Stimulated activated CD4-positive, alpha-beta T cell treated with anti-CD3 and anti-CD28 coated beads, Interleukin-15, amount 100 ng/mL, for 24 hours (primary cell): ENCODE measurements at places on chromosomes 6 and 20.
A peak's percentile ranks its signal among the peaks of the same experiment; 100 is the strongest.

DNA sequence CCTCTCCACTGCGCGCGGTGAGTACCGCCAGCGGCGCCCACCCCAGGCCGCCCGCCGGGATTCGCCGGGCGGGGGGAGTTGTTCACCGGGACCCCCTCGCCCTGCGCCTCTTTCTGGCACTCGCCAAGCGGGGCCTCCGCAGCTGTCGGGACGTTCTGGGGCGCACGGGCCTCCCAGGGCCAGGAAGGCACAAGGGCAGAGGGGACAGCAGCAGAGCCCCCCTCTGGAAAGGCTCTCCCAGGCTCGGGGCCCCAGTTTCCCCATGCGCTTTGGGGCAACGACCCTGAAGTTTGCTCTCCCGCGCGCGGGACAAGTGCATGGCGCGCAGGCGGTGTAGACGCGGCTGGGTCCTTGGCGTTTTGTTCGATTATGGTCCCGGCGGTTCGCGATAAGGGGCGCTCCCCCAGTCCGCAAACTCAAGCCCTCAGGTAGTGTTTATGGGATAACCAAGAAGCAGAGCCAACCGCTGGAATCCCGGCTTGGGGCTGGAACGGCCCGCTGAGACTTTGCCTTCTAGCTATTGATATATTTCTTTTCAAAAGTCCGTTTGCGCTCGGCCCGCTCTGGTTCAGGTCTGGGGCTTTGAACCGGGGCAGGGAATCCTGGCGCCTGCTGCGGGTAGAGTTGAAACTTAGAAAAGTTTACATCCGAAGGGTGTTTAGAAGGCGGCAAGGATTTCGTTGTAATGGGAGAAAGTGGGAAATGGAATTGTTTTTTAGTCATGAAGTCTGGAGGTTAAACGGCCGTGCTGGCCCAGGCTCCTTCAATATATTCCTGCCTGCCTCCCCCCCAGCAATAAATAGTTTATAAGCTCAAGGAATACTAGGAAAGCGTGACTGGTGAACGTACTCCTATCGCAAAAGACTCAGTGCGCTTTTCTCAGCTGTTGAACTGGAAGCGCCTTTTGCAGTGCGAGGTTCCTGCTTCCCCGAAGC is 595 bp downstream of the EYA2 start:
- DNase-seq, result no peak

GRCh38 chr6:105859457-105859856 is 226.7 kb upstream of the PRDM1 start:
- no peak for DNase-seq

DNA sequence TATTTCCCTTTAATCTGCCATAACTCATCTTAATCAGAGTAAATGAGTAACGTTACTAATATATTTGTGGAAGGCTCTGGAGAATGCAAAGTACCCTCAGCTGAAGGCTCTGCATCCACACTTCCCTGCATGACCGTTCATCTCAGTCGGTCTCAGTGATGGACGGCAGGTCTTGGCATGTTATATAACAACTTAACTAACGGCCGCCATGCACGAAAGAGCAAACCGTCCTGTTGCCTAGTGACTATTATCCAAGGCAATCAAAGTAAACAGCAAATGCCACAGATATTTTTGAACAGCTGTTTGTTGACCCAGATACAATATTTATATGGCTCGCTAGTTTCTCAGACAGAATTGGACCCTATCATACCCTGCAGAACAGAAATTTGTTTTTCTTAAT is 194.9 kb upstream of the SMLR1 start:
- DNase-seq, result no peak

GRCh38 chr20:53699906-53700305 is 106.3 kb upstream of the ZNF217 start:
- no peak for DNase-seq

- no peak for DNase-seq
Observed at GRCh38 chr6:37739618-37740017, 41.9 kb upstream of the MDGA1 start.

- DNase-seq, result no peak
Observed at GRCh38 chr6:123091091-123091895, 95.3 kb downstream of the CLVS2 start.

GRCh38 chr6:39387785-39388184 is 65.3 kb upstream of the KCNK16 start:
- DNase-seq, result no peak

- DNase-seq, result no peak
Observed at GRCh38 chr20:3084283-3084985, at the start of gene AVP. TSS of gene AVP (minus strand) at chr20:3084724. CDS start at chr20:3084674, 50 bp downstream.

- DNase-seq, result no peak
Observed at GRCh38 chr6:1312203-1312472, 240 bp downstream of the FOXQ1 start.

DNA sequence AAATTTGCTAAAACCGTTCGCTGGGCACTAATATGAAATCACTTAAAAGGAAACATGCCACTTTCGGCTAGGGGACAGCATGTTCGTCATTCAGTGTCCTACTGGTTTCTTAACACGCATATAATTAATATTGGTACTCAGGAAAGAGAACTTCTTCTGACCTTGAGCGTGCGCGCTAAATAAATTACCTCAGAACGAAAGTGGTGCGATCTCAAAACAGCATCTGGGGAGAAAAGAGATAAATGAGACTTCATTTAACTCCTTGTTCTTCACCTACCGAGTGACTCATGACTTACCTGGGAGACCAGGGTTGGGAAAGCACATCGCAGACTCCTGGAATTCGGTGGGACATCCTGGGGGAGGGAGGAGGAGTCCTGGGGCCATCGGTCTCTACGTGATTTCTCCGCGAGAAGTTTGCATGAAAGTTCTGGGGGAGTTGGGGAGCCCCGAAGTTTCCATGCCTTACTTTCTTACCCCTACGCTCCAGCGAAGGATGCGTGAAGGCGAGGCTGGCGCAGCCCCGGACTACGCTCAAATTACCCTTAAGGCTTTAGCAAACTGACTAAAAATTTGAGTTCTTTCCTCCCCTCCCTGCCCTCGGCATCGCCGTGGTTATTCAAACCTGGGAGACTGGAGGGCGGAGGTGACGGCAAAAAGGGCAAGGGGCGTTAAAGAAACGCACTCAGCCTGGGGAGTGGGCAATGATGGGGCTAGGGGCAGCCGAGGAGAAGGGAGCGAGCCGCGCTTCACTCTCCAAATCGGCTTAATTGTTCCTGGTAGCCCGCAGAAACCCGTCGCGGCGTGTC is 1.1 kb upstream of the BEND6 start:
- DNase-seq, result peak; percentile 18

GRCh38 chr20:61524951-61525666 is 273.0 kb downstream of the CDH4 start:
- no peak for DNase-seq

DNA sequence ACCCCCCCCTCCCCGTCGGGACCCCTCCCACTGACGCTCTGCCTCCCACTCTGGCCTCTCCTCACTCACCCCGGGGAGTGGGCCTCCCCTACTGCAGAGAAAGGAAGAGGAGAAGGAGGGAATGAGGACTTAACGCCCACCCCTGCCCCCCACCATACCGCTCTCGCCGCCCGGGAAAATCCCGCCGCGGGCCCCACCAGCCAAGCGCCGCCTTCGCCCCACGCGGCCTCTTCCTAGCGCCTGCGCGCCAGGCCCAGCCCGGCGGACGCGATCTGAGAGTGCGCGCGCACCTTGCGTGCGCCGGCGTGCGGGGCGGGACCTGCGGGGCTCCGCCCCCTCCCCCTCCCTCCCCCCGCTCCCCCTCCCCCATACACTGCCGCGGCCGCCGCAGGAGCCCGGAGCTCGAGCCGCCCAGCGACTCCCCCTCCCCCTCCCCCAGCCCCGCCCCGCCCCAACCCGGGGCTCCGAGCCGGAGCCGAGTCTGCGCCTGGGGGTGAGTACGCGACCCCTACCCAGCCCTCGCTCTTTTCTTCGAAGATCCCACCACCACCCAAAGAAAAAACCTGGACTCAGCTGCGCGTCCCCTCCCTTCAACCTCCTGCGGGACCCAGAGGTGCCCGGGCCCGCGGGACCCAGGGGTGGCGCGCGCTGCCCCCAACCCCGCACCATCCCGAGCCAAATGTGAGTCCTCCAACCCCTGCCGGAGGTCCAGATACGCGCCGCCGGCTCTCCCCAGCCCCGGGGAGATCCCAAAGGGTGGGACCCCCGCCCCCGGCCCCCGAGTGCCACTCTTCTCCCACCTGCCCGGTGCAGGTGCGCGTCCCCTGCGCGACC is at the start of the genes MRPL14 and TMEM63B:
Gene MRPL14, minus strand, starts transcription at position 267 of the 834 bp plus-strand sequence. CDS start 10,841 bp downstream, outside the sequence.
Gene TMEM63B, plus strand, starts transcription at position 369 of the 834 bp plus-strand sequence. CDS start 7,031 bp downstream, outside the sequence.
- DNase-seq, result peak; percentile 91

DNA sequence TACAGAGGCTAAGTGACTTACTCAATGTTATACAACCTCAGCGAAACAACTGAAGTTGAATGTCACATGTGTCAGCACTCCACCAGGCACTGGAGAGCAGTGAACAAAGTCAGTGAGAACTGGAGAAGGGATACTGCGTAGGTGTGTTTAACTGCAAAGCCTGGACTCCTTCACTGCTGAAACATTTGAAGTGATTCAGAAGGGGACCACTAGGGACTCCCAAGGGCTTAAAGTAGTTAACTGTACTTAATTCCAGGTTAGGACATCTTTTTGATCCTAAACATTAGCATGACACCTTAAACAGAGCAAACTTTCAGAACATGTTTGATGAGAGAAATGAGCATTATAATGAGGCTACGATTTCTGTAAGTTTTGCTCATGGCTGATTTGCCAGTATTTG is 45.0 kb upstream of the ZBTB24 start:
- DNase-seq, result no peak

GRCh38 chr20:52010541-52010940 is 181.0 kb downstream of the ZFP64 start:
- DNase-seq, result no peak

- DNase-seq, result no peak
Observed at GRCh38 chr6:150075034-150075421, 6.1 kb upstream of the ULBP3 start.

- no peak for DNase-seq
Observed at GRCh38 chr6:81634155-81634880, 118.2 kb downstream of the TENT5A start.

GRCh38 chr20:40965671-40966070 is 63.0 kb upstream of the TOP1 start:
- DNase-seq, result no peak

- DNase-seq, result no peak
Observed at GRCh38 chr6:101887532-101887931, 494.0 kb downstream of the GRIK2 start.

DNA sequence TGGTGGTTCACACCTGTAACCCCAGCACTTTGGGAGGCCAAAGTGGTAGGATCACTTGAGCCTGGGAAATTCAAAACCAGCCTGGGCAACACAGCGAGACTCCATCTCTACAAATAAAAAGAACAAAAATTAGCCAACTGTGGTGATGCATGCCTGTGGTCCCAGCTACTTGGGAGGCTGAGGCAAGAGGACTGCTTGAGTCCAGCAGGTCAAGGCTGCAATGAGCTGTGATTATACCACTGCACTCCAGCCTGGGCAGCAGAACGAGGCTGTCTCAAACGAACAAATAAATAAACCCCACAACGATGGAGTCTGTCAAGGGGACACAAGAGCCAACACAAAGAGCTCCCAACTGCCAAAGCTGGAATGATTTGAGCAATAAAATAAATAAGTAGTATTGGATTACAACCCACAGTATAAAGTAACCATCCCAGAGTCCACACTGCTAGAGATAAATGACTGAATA is 13.5 kb downstream of the ZMYND8 start:
- no peak for DNase-seq

GRCh38 chr6:44049989-44050871 is 77.0 kb downstream of the MRPL14 start:
- DNase-seq, result no peak

DNA sequence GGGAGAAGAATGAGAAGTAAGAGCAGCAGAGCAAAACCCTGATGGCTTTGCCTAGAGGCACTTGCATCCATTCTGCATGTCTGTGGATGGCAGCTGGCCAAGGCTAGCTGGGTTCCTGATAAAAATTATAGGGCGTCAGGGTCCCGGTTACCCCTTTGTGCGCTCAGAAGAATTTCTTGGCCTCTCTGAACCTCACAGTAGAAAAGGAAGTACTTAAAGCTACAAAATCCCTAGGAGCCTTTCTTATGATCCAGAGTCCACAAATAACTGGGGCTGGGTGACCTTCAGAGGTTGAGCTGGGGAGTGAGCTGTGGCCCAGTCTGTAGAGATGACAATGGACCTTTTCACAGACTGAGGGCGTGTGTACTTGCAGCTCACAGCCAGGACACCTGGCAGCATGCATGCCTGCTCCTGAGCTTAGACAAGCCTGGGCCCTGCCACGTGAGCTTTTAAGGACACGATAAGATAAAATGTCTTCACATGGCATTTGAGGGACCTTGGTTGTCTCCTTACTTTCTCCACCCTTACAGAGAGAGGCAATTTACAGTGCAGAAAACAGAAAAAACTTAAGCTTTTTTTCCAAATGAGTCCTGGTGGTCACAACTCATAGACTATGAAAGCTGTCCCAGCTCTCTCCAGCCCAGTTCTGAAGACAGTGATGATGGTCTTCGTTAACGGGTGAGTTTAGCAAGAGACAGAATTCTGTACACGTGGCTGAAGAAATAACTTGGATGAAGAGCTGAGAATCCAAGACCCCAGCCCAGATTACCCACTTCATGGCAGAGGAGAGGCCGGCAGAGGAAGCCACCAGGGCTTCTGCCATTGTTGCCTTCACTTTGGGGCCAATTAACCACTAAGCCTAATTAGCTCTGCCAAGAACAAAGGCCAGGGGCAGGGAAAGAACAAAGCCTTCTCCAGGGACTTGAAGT is 50.3 kb downstream of the FOXA2 start:
- DNase-seq, result no peak

DNA sequence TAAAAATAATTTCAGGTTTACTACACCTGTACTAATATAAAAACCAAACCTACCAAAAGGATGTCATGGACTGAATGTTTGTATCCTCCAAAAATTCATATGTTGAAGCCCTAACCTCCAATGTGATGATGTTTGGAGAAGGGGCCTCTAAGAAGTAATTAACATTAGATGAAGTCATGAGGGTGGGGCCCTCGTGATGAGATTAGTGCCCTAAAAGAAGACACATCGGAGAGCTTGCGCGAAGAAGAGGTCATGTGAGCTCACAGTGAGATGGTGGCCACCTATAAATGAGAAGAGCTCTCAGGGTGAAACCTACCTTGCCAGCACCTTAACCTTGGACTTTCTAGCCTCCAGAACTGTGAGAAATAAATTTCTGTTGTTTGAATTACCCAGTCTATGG is 20.8 kb downstream of the TULP4 start:
- DNase-seq, result no peak

- DNase-seq, result no peak
Observed at GRCh38 chr6:33279257-33279695, 2.4 kb downstream of the B3GALT4 start.

DNA sequence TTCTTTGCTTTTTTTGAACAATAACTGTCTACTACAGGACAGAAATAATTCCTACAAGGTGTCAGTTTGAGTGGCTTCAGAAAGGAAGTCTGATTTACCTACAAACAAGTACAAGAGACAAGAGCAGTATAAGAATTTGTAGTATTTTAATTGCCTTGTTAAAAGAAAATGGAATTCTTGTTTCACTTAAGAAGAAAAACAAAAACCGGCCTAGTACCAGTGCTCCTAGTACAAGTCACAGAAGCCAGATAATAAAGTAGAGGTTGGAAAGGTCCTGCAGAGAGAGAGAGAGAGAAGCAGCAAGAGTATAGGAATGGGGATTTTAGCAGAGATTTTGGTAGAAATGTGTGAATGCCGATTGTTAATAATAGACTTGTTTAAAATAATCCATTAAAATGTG is 6.4 kb downstream of the TAB2 start:
- no peak for DNase-seq

- no peak for DNase-seq
Observed at GRCh38 chr6:100035873-100036653, 42.0 kb upstream of the MCHR2 start.

GRCh38 chr6:107956181-107956580 is 1.8 kb downstream of the SEC63 start:
- no peak for DNase-seq
